ENCODE measurements at places on chromosomes 1 and 21. TPM values are rescaled to one million over a fixed set of nuclear protein-coding genes. Genes with fewer than 3 reads are reported as not detected.

Gene FCAMR
- total RNA-seq, result not detected

Gene CIART
- 5.1 TPM for total RNA-seq

Gene OVAAL
- total RNA-seq, result not detected

Gene LYSMD1
- total RNA-seq, result 4.5 TPM

Gene ALG14
- total RNA-seq, result 2.9 TPM

Gene SPAG17
- not detected for total RNA-seq

Gene CFHR2
- total RNA-seq, result not detected

Gene ZMYND12
- total RNA-seq, result 0.59 TPM

Gene C8B
- not detected for total RNA-seq

Gene SLC45A1
- 0.16 TPM for total RNA-seq

Gene LMX1A
- total RNA-seq, result not detected

Gene CELA2A
- total RNA-seq, result not detected

Gene PKP1
- total RNA-seq, result not detected

Measured in activated CD8-positive, alpha-beta T cell treated with anti-CD3 and anti-CD28 coated beads for 36 hours (primary cell).